ENCODE measurements at places on chromosomes 12 and 14.

DNA sequence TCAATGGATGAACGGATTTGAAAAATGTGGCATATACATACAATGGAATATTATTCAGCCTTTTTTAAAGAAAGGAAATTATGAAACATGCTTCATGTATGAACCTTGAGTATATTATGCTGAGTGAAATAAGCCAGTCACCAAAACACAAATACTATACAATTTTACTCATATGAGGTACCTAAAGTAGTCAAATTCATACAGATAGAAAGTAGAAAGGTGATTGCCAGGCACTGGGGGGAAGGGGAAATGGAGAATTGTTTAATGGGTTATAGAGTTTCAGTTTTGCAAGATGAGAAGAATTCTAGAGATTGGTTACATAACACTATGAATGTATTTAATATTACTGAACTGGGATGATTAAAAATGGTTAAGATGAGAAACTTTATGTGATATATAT lies 171.4 kb downstream of the TMTC3 start:
- no peak for DNase-seq

GRCh38 chr14:94689218-94689984 lies 77.2 kb downstream of the SERPINA3 start:
- DNase-seq = peak; percentile 33

GRCh38 chr14:63759456-63759855 lies 31.6 kb upstream of the SGPP1 start:
- peak; percentile 46 for DNase-seq

GRCh38 chr14:95784137-95784536 lies 70.2 kb upstream of the TCL1A start:
- peak; percentile 55 for DNase-seq

DNA sequence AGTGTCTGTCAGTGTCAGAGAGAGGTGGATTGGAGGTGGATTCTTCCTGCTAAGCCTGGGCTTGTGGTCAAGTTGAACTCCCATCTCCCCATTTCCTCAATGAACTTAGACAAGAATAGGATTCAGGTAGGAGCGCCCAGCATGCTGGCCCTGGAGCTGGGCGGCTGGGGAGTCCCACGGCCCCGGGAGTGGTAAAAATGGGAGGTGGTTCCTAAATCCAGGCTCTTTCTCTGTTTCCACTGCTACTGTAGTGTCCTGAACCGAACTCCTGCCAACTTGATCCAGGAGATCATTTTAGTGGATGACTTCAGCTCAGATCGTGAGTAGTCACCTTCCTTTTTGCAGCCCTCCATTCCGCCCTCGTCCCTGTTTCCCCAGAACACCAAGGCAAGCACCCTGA lies 65.1 kb downstream of the GALNT16 start:
- no peak for DNase-seq

DNA sequence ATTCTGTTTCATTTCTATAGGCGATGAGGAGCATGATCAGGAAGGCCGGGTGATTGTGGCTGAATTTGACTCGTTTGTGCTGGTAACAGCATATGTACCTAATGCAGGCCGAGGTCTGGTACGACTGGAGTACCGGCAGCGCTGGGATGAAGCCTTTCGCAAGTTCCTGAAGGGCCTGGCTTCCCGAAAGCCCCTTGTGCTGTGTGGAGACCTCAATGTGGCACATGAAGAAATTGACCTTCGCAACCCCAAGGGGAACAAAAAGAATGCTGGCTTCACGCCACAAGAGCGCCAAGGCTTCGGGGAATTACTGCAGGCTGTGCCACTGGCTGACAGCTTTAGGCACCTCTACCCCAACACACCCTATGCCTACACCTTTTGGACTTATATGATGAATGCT lies 1.9 kb downstream of the APEX1 start:
- DNase-seq = no peak

DNA sequence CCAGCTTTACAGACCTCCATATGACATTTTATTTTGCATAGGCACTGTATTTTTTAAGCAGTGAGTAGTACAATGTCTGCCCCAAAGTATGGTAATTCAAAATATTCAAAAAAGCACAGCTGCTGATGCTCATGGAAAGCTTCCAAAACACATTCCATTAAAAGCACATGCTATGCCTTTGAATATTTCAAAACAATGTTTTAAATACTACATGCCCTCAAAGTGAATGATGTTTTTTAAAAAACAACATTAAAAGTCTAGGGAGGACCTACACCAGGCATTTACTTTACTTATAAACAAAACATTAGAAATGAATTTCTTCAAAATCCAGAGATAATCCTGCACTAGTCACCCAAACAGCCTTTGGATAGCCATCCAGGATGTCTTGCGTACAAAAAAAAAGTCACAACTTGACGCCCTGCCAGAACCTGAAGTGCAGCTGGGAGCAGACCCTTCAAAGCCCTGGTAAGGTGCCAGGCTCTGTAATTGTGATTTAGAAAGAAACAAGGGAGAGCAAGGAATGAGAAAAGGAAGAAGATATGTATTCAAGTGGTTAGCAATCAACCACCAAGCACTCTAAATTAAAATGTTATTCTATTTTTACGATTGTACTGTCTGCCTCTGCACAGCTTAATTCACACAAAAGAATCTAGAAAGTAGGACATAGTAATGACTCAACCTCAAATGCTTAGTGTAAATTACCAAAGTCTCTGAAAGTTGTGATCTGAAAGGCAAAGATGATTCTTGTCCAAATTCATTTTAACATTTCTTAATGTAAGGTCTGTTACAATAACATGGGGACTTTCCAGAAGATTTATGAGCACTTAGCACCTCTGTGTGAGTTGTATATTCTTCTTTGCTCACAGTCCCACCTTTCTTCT lies 31.9 kb downstream of the CEP83 start:
- no peak for DNase-seq

GRCh38 chr12:109793826-109794501 lies 39.2 kb downstream of the TRPV4 start:
- DNase-seq = no peak

DNA sequence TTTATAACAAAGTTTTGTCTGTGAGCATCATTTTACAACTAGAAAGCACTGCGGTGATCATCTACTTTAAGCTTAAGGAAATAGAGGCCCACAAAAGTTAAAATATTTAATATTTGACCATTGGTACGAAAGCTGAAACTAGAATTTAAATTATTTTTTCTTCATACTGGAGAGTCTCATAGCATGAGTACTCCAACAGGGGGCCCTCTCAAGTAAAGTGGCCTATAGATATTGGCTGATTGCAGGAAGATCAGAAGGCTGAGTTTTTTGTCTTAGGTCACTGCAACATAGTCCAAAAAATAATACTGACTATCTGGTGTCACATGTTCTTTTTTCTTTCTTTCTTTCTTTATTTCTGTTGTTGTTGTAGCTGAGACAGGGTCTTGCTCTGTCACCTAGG lies 75.3 kb upstream of the ZDHHC17 start:
- DNase-seq = no peak

- DNase-seq = no peak
These were observed 97.9 kb upstream of the NUDT4 start for GRCh38 chr12:93279565-93280412.

DNA sequence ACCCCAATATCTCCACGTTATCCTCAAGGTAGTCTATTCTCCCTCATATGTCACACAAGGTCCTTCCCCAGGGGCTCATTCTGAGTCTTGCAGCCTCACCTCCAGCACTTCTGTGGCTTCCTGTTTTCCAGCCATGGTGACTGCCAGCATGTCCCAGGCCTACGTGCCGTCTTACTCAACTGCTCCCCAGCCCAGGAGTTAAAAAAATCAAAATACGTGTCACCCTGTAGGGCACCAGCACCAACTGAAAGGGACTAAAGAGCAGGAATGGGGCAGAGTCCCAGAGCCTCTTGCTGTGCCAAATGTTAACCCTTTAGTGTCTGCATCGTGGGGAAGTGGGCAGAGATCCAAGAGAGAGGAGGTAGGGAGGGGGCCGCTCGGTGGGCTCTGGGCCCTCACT lies 37.0 kb upstream of the MED13L start:
- DNase-seq = no peak

DNA sequence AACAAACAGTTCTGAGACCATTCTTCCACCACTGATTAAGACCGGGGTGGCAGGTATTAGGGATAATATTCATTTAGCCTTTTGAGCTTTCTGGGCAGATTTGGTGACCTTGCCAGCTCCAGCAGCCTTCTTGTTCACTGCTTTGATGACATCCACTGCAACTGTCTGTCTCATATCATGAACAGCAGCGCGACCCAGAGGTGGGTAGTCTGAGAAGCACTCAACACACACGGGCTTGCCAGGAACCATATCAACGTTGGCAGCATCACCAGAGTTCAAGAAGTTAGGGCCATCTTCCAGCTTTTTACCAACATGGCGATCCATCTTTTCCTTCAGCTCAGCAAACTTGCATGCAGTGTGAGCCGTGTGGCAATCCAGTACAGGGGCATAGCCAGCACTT lies 16.9 kb downstream of the AEBP2 start:
- no peak for DNase-seq

DNA sequence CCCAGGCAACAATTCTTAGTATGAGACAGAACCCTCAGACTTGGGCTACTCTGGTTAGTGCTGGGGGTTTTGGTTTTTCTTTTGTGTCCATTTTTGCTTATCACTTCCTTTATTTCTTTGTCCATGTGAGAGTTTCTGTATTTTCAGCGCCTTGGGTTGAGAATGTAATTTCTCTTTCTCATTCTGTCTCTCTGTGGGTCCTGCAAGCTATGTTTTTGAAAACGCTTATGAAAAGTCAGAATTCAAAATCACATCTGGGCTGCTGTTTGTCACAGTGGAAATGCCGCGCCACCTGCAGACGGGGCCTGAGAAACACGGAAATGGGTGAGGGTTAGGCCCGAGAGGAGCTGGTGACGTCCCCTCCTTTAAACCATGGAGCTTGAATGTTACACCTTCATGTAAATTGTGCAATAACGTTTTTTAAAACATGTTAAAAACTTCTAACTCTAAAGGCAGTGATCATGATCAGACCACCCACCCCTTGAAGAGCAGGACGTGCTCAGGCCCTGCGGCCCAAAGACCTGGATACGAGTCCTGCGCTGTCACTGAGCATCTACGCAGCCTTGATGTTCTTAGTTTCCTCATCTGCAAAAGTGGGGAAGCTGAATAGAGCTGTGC lies 26.1 kb downstream of the JDP2 start:
- peak; percentile 76 for DNase-seq

GRCh38 chr14:80211153-80212022 lies at the start of gene DIO2:
Gene DIO2, minus strand, starts transcription at chr14:80211504. Its CDS starts 32 bp downstream, at chr14:80211472.
- DNase-seq = no peak

DNA sequence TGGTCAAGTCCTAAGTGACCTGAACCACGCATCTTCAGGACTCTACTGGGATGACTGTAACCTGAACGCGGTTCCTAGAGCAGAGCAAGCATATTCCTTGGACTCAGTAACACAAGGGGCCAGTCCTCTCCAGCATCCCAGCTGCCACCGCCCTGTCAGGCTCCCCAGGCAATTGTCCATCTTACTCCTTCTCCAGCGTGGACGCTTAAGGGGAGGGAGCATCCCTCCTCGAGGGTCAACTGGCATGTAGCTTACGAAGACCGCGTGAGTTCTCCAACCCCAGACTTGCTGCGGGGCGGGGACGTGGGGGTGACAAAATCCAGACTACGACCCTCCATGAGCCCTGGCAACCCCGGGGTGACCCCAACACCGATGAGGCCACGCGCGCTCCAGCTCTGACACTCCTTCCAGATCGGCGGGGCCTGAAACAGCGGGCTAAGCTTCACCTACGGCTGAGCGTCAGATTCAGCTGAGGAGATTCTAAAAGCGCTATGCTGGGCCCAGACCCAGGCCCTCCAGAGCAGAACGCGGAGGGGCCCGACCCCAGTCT lies 846 bp upstream of the MTHFD1 start:
- no peak for DNase-seq

- DNase-seq = no peak
These were observed 7.0 kb upstream of the SERPINA1 start for GRCh38 chr14:94395282-94395887.

DNA sequence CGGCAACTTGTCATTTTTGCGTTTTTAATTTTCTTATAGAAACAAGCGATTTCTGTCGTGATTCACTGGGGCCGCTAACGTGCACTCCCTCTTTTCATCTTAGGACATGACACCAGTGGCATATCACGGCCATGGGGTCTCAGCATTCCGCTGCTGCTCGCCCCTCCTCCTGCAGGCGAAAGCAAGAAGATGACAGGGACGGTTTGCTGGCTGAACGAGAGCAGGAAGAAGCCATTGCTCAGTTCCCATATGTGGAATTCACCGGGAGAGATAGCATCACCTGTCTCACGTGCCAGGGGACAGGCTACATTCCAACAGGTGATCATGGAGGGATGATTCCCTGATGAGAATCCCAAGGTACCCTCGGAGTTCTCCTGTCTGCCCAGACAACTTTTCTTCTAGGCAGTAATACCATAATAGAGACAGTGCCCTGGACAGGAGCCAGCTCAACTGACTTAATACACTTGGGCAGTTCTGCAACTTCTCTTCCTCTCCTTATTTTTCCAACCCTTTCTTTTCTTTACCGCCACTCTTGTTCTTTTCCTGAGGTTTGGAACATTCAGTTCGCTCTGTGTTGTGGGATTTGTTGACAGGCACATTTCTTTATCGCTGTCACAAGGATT lies 821 bp downstream of the TMEM106C start:
- DNase-seq = peak; percentile 50

DNA sequence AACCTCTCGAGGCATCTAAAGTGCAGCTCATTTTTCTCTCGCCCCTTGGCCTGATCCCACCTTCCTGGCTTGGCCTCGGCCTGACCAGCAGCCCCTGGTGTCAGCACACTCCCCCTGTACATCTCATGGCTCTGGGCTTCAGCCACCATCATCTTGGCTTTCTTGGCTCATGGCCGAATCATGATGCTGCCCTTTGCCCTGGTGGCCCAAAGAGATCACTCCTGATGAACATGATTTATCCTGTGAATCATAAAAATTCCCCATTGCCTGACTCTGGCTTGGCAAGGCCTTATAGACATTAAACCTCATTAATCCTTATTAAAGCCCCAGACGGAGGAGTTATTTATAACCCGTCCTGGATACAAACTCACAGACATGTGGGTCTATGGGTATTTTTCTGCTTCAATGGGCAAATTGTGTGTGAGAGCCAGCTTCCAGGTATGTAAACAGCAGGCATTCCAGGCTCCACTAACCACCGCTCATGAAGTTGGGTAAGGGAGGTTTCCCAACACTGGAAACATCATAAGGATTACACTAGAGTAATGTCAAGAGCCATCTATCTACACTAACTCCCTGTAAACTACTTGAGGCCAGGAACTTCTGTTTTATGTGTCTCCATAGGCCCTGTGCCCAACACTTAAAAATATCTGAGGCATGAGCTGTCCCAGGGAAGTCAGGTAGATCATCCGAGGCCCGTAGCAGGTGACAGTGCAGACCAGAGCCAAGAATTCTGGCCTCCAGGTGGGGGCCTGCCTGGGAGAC lies 171.2 kb downstream of the TTC8 start:
- no peak for DNase-seq

DNA sequence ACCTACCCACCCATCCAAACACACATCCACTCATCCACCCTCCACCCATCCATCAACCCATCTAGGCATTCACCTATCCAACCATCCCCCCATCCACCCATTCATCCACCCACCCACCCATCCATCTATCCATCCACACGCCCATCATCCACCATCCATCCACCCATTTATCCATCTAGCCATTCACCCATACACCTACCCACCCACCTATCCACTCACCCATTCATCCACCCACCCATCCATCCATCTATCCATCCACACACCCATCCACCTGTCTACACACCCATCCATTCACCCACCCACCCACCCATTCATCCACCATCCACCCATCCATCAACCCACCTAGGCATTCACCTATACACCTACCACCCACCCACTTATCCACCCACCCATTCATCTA lies 72.6 kb upstream of the GALNT9 start:
- DNase-seq = no peak

- no peak for DNase-seq
These were observed 7.7 kb upstream of the LTBP2 start for GRCh38 chr14:74619672-74620131.

Data from OCI-LY7 (cell line).